ENCODE measurements at places on chromosomes 2 and 18.

- no peak for DNase-seq
These were observed 166.0 kb downstream of the EHBP1 start for GRCh38 chr2:62871506-62871905.

DNA sequence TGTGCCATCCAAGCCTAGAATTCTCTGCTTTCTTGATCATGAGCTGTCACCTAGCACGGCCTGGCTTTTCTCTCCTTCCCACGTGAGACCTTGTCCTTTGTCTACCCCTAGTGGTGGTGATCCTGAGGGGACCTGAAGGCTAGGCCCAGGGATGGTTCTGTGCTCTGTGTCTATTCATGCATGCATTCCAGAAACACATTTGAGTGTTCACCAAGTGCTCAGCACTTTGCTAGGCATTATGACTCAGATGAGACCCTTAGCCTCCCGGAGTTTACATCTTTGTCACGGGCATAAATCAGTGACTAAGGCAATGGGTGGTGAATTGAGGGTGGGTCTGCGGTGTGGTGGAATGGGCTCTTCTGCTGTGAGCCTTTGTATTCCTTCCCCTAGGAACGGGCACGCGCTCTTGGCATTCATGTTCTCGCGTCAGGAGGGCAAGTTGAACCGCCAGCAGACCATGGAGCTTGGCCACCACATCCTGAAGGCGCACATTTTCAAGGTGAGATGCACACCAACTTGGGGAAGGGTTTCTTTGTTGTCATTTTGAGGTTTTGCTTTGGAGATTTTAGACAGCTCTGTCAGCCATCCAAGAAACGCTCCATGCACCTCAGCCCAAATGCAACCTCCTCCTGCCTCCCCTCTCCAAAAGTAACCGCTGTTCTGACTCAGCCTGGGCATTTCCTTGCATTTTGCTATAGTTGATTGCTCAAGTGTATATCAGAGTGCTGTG is 100.9 kb downstream of the WDSUB1 start:
- no peak for DNase-seq

DNA sequence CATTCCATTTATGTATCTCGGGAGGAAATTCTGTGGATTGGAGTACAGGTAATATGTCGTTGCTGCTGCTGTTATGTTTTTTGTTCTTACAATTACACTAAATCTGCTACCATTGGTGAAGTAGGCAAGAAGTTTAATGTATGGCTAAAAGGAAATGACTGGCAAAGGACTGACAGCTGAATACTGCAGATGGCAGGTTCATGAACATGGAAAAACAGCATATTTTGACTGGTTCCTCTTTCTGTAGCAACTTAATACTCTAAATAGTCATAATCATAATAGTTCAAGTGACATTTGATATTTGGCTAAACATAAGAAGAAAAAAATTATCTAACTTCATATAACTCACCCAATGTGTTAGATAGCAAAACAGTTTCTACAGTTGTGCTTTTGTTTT is 84.5 kb upstream of the PGAP1 start:
- DNase-seq, result no peak

DNA sequence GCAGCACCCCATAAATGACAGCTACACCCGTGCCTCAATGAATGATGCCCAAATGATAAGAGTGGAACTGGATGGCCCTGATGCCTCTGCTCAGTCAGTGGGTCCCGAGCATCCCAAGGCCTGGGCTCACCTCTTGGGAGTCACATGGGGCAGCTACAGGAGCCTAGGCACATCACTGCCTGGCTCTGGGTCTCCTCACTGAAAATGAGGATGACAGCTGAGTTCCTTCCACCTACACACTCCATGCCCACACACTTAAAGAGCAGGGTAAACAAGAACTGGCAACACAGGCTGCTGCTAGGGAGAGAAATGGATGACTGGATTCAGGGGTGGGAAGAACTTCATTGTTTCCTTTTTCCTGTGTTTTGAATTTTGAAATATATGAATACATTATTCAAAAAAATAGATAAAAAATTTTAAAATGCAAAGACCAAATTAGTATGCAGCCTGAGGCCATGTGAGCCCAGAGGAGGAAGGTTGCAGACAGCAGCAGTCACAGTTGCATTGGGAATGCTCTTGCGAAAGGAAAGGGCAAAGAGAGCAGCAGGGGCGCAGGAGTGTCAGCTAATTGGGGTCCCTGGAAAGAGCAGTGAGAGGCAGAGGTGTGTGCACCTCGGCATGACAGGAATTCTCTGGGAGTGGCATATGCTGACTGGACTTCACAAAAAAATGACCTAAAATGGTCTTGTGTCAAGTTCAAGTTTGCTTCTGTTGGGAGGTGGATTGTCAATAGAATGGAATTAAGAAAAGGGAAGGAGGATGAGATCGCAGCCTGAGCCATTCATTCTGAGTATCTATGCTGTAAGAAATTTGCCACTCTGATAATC is 327.1 kb downstream of the CELF4 start:
- no peak for DNase-seq

DNA sequence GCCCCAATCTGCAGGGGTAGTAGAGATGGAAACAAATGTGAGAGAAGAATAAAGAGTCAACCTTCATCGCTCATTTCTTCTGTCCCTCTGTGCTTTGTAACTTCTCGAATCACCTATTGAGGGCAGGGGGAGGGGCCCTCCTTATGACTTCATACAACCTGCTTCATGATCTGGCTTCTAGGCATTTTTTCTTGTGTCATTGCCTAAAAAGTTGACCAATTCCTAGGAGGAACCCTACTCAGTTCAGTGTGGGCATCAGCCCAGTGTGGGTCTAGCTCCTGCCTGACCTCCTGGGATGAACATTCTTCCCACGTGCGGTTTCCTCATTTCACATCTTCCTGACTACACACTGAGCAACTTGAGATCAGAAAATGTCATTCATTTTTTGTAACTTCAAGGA is 46.3 kb upstream of the CREB1 start:
- DNase-seq, result no peak

GRCh38 chr18:55142410-55142809 is 183.1 kb upstream of the CCDC68 start:
- DNase-seq, result no peak

All from T-helper 17 cell (primary cell).